Liver (tissue), 10 donors: ENCODE measurements at places on chromosomes 13 and 19. TPM values are rescaled to one million over a fixed set of nuclear protein-coding genes. Genes with fewer than 3 reads are reported as not detected.
A peak's percentile ranks its signal among the peaks of the same experiment; 100 is the strongest.

DNA sequence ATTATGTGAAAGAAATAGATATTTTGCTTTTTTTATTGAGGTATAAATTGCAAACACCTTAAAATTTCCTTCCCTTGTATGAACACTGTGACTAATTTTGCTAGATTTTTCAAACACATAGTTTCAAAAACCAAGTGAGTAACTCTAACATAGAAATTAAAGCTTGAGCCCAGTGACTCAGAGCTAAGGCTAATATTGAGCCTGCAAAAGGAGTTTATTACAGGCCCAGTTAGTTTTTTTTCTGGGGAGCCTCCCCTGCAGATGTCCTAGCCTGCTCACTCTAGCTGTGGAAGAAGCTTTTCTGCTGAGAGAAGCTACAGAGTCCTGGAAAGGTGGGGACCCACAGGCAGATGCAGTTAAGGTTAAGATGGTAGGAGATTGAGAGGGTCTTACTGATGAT is 3.4 kb downstream of the ZNF430 start:
- no peak overlapping the region for H3K4me3 ChIP-seq
- H3K27me3 ChIP-seq: no peaks in the 10 kb centered on the region
- H3K36me3 ChIP-seq: no peaks in the 10 kb centered on the region
- no peak overlapping the region for H3K27ac ChIP-seq

GRCh38 chr19:18419195-18419698 is at the start of gene SSBP4:
SSBP4 (plus strand) TSS chr19:18419398; CDS start chr19:18419649, 251 bp downstream.
- no peak for DNase-seq
- H3K4me1 ChIP-seq: peaks cover 46% of the 10 kb centered on the region
- no peaks in the 10 kb centered on the region for H3K27me3 ChIP-seq
- H3K4me3 ChIP-seq: peak within 1 kb of the TSS; percentile 80
- no peaks in the 10 kb centered on the region for H3K36me3 ChIP-seq
- H3K27ac ChIP-seq: peak within 1 kb of the TSS; percentile 94

DNA sequence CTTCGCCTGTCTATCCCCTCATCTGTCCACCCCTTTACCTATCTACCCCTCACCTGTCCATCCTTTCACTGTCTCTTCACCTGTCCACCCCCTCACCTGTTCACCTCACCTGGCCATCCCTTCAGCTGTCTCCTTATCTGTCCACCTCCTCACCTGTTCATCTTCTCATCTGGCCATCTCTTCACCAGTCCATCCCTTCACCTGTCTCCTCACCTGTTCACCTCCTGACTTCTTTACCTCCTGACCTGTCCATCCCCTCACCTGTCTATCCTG is 13.2 kb upstream of the KANK2 start:
- no peak overlapping the region for H3K27ac ChIP-seq
- H3K27me3 ChIP-seq: no peaks in the 10 kb centered on the region
- H3K36me3 ChIP-seq: peaks cover 48% of the 10 kb centered on the region

GRCh38 chr19:34851277-34851804 is 75.4 kb upstream of the ZNF30 start:
- no peaks in the 10 kb centered on the region for H3K36me3 ChIP-seq
- H3K4me1 ChIP-seq: no peaks in the 10 kb centered on the region
- no peak for DNase-seq
- no peaks in the 10 kb centered on the region for H3K27me3 ChIP-seq

GRCh38 chr19:21202865-21203494 is 61.1 kb downstream of the ZNF431 start:
- no peak overlapping the region for H3K27ac ChIP-seq
- H3K36me3 ChIP-seq: no peaks in the 10 kb centered on the region
- DNase-seq: no peak
- no peaks in the 10 kb centered on the region for H3K4me1 ChIP-seq

- no peaks in the 10 kb centered on the region for H3K27me3 ChIP-seq
- H3K27ac ChIP-seq: no peak overlapping the region
- H3K4me1 ChIP-seq: no peaks in the 10 kb centered on the region
These were observed 64.4 kb upstream of the ZNF43 start for GRCh38 chr19:21900401-21900800.

DNA sequence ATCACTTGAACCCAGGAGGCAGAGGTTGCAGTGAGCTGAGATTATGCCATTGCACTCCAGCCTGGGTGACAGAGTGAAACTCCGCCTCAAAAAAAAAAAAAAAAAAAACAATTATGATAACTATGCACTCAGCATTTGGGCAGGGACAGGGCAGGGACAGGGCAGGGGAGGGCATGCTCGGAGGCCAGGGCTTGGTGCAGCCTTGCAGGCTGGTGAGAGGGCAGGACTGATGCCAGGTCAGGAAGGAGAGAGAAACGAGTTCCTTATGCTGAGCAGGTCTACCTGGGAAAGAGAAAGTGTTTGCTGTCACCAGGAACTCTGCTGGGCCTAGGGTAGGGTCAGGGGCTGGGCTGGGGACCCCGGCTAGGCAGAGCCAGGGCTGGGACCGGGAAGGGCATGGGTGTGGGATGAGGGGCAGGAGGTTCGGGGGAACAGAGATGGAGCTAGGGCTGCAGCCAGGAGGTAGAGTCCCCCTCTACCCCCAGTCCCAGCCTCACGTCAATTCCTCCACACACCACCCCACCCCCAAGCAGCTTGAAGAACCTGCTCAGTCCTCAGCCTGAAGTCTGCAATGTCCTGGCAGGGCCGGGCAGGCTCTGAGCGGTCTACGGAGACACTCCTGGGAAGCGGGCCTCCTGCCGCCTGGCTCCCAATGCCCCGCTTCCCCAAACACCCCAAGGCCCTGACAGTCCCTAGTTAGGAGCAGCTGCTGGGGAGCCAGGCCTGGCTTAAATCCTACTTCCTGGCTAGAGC is 2.8 kb downstream of the FXYD3 start:
- no peak overlapping the region for H3K4me3 ChIP-seq
- no peak overlapping the region for H3K27ac ChIP-seq
- no peak for DNase-seq
- H3K36me3 ChIP-seq: no peaks in the 10 kb centered on the region

DNA sequence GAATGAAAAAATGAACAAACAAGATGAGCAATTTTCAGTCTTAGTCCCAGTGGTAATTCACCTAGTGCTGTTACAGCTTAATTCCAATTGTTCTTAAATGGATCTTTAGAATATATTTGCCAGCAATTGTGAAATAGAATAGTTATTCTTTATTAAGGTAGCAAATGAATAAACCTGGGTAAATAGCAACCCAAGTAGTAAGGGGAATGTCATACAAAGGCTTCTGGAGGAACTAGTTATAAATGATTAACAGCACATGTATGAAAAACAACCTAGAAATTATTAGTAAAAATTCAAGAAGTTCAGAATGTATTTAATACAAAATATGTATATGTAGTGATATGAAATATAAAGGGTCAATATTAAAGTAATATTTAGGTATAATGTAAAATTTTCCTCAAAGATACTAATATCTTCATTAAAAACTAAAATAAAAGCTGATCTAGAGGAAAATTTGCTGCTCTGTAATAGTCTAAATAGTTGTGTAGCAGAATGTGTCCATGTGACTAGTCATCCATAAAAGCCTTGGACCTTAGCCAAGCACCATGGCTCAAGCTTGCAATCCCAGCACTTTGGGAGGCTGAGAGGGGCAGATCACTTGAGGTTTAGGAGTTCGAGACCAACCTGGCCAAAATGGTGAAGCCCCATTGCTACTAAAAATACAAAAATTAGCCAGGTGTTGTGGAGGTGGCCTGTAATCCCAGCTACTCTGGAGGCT is 535.9 kb upstream of the ATXN8OS start:
- H3K36me3 ChIP-seq: no peaks in the 10 kb centered on the region
- no peaks in the 10 kb centered on the region for H3K4me1 ChIP-seq

DNA sequence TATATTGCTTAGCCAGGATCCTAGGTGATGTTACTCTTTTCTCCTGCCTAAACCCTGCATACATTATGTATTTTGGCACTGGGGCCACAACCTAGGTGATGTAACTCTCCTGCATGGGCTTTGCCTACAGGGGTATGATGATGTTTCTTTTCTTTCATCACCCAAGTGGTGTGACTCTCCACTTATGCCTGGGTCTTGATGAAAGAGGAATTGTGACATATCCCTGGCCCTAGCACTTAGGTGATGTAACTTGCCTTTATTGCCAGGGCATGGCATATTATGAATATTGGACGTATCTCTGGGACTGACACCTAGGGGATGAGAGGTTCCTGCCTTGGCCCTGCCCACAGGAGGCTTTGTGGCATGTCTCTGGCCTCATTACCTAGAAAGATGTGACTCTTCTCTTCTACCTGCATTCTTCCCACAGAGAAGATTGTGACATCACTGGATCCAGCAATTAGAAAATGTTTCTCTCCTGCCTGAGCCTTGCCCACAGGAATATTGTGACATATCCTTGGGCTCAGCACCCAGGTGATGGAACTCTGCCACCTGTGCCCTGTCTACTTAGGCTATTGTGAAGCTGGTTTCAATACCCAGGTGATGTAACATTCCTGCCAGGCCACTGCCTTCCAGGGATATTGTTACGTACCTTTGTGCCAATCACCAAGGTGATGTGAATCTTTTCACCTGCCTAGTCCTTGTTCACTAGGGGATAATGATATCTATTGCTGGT is 27.3 kb upstream of the ZNF254 start:
- peaks cover 41% of the 10 kb centered on the region for H3K36me3 ChIP-seq
- H3K4me1 ChIP-seq: no peaks in the 10 kb centered on the region
- no peak for DNase-seq
- H3K4me3 ChIP-seq: no peak overlapping the region
- no peaks in the 10 kb centered on the region for H3K27me3 ChIP-seq

GRCh38 chr19:17376935-17377600 is at the start of gene PLVAP:
PLVAP (minus strand) TSS chr19:17377342; CDS start chr19:17377288, 54 bp downstream.
- no peak within 1 kb of the TSS for H3K27ac ChIP-seq
- no peaks in the 10 kb centered on the region for H3K36me3 ChIP-seq
- no peaks in the 10 kb centered on the region for H3K4me1 ChIP-seq
- H3K27me3 ChIP-seq: no peaks in the 10 kb centered on the region
- H3K4me3 ChIP-seq: no peak within 1 kb of the TSS

The TEX26 gene
- total RNA-seq: not detected

The AMH gene
- total RNA-seq: 0.59 TPM
